Cortex of kidney (tissue), 1 donor: ENCODE measurements at places on chromosomes 6 and 20.

DNA sequence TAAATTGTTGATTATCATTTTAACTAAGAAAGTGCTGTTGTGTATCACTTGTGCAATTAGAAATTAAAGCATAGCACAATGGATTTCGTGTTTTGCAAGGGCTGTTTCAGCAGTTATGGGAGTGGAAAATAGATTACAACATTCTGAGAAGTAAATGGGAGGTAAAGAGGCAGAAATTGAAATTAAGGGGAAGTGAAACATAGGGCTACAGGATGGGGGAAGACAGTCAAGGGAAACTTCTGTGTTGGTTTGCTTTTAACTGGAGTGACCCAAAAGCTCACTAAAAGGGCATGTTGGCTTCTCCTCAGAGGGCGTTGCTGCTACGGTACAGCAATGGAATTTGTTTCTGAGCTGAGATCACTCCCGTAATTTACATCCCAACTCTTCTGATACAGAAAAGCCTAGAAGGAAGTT, 147.5 kb downstream of the BCAS1 start:
- DNase-seq: no peak

GRCh38 chr20:63739130-63740069, at the start of gene SLC2A4RG:
TSS of gene SLC2A4RG (plus strand) at chr20:63739776. CDS start at chr20:63739913, 137 bp downstream.
- no peak for DNase-seq

- no peak for DNase-seq
Measured at GRCh38 chr6:129894921-129895320, 33.8 kb upstream of the TMEM244 start.

- DNase-seq: no peak
Measured at GRCh38 chr6:21802175-21802822, 208.7 kb downstream of the SOX4 start.

- no peak for DNase-seq
Measured at GRCh38 chr6:165986914-165987482, 180.7 kb downstream of the TBXT start.

GRCh38 chr20:46647469-46647868, 3.8 kb downstream of the SLC13A3 start:
- DNase-seq: no peak

- DNase-seq: no peak
Measured at GRCh38 chr6:11854408-11855165, 76.0 kb upstream of the ADTRP start.

GRCh38 chr20:58619077-58619863, 31.8 kb upstream of the STX16 start:
- DNase-seq: no peak

DNA sequence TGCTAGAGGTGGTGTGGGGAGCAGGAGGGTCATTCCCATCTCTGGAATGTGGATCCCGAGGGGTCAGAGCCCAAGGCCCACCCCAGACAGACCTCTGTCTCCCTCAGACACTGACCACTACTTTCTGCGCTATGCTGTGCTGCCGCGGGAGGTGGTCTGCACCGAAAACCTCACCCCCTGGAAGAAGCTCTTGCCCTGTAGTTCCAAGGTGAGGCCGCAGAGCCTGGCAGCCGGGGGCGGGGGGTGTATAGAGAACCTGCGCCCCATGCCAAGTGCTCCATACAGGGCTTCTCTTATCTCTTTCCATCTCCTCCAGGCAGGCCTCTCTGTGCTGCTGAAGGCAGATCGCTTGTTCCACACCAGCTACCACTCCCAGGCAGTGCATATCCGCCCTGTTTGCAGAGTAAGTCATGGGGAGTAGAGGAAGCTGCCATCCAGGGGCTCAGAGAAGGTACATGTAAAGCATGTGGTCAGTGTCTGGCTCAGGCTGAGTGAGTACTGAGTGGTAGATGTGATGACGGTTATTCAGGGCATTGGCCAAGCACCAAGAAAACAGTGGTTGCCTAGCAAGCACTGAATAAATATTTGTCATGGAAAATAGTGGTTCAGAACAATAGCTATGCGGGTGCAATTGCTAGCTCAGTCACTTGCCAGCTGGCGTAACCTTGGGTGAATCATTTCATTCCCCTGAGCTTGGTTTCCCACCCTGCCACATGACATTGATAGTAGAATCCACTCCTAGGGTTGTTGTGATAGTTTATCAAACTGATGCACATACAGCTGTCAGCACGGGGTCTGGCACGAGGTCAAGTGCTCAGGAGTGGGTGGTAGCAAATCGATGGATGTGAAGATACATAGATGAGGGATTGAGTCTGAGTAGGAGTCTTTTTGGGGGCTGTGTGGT, 3.5 kb downstream of the PIGT start:
- DNase-seq: no peak

DNA sequence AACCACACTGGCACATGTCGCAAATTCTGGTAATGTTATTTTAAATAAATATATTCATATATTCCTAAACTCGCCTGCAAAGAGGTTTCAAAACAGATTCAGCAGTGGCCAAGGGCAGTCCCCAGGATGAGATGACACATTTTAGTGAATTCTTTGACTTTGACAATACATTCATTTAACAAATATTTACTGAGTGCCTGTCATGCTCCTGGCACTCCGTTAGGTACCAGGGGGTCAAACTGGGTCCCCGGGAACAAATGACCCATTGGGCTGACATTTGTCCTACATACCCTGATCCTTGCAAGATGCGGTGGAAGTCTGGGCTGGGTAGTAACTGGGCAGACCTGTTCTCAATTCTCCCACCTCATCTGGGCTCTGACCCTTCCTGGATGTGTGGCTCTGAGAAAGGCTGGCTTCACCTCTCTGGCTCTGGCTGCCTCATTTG, 74.9 kb downstream of the FYN start:
- DNase-seq: no peak

- no peak for DNase-seq
Measured at GRCh38 chr6:2943564-2943955, 27.8 kb downstream of the SERPINB6 start.

DNA sequence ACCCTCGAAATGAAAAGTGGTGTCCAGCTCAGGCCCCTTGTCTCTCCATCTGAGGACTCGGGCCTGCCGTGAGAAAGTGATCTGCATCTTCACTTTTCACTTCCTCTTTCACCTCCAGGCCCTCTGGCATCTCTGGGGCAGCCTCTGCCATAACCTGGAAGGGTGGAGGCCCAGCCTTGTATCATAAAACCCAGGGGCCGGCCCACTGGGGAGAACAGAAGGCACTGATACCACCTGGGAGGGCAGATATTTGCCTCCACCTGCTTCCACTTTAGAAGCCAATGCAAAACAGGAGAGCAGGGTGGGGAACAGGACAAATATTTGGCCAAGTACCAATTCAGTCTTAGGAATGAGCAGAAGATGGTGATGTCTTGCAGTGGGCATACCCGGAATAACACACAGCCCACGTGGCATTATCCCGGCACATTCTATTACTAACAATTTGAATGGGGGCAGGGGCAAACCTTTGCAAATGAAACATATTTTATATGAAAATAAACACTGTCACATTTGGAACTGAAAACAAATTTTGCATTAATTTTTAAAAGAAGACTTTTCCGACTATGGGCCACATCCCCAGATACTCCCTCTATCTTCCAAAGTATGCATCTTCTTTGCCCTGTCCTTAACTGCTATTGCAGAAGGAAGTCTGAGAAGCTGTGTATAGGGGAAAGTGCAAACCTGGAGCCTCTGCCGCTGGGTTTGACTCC, 69.2 kb upstream of the TBC1D7 start:
- DNase-seq: no peak

DNA sequence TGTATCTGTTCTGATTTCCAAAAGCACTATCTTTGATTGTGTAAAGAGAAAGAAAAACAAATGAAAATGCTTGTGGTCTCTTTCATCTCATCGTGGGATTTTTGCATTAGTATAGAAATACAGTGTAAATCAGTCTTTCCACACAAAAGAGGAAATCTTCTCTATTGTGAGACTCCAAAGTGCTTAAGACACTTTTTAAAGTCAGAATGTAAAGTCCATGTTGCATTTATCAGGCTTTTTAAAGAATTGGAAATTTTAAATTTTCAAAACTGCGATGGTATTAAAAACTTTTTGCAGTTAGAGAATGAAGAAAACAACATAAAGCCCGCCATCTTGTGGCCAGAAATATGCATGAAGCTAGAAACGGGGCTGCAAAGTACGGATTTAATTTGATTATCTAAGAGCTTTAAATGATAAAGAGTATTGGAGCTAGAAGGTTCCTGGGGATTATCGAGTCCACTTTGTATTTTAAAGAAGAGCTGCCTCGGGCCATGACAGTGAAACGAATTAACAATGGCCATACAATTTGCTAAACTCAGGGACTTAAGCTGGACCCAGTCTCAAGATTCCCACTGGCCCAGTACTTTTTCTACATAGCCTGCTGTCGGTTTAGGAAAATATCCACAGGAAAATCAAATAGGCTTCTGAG, 339.6 kb downstream of the ARHGAP18 start:
- DNase-seq: no peak

DNA sequence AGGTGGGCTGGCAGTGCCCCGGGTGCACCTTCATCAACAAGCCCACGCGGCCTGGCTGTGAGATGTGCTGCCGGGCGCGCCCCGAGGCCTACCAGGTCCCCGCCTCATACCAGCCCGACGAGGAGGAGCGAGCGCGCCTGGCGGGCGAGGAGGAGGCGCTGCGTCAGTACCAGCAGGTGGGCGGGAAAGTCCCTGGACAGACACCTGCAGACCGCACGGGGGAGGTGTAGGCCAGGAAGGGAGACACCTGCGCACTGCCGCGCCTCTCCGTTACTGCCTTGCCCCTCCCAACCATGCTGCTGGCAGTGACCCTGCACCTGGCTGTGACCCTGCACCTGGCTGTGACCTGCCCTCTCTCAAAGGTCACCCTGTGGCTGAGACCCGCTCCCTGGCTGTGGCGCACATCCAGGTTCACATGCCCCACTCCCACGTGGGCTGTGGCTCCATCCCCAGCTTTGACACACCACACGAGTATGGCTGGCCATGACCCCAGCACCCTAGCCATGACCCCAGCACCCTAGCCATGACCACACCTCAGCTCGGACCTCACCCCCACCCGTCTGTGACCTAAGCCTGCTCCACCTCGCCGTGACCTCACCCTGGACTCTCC, 11.6 kb downstream of the RBCK1 start:
- DNase-seq: no peak

DNA sequence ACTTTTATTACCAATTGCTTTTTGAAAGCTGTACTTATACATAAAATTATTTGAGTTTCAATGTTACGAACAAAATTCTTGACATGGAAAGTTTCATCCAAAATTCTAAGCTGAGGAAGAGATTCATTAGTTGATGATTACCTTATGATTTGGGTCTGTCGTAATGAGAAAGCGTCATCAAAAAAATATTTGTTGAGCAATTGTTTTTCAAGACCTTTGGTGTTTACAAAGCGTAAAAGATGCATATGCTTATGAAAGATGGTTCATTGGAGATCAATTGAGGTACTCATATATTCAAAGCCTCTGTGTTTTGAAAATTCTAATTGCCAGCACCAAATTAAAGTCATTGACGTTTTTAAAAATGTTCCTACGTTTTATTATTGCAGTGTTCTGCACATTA, 110.5 kb upstream of the DOK5 start:
- no peak for DNase-seq

GRCh38 chr6:13250703-13251102, 77.6 kb downstream of the TBC1D7 start:
- no peak for DNase-seq

- no peak for DNase-seq
Measured at GRCh38 chr20:52787216-52787615, 184.9 kb upstream of the TSHZ2 start.

GRCh38 chr6:753486-753885, 60.5 kb upstream of the EXOC2 start:
- DNase-seq: no peak
